ENCODE measurements at places on chromosomes 1 and 21.

GRCh38 chr1:10814976-10815857 lies 18.8 kb upstream of the CASZ1 start:
- no peak for DNase-seq

DNA sequence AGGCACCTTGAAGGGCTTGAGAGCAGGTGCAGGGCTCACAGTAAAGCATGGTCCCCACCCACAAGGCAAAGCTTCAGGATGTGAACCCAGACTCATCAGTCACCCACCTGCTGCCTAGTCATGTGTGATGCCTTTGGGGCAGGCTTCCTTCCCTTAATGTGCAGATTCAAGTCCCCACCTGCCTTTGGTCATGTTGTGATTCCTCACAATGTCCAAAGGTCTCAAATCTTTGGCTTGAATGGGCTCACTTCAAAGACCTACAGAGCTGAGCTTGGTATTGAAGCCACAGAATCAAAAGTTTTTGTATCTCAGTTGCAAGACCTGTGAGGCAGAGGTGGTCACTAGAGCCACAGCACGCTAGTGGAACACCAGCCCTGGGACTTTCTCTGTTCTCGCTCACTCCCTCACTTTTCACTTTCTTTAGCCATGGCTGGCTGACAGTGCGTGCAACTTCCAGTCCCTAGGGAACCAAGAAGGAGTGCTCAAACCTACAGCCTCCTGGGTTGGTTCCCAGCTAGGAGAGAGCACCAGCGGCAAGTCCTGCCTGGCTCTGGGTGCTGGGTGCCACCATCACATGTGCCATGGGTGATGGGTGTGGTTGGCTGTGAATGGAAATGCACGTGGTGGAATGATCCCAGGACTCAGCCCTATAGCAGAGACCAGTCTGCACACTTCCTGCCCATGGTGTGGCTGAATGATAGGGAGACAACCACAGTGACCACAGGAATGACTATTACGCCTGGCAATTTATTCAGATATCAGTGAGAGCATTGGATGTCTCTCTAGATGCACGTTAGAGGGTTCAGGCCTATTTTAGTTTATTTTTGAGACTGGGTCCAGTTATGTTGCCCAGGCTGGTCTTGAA lies 26.4 kb upstream of the CLIC6 start:
- DNase-seq = no peak

DNA sequence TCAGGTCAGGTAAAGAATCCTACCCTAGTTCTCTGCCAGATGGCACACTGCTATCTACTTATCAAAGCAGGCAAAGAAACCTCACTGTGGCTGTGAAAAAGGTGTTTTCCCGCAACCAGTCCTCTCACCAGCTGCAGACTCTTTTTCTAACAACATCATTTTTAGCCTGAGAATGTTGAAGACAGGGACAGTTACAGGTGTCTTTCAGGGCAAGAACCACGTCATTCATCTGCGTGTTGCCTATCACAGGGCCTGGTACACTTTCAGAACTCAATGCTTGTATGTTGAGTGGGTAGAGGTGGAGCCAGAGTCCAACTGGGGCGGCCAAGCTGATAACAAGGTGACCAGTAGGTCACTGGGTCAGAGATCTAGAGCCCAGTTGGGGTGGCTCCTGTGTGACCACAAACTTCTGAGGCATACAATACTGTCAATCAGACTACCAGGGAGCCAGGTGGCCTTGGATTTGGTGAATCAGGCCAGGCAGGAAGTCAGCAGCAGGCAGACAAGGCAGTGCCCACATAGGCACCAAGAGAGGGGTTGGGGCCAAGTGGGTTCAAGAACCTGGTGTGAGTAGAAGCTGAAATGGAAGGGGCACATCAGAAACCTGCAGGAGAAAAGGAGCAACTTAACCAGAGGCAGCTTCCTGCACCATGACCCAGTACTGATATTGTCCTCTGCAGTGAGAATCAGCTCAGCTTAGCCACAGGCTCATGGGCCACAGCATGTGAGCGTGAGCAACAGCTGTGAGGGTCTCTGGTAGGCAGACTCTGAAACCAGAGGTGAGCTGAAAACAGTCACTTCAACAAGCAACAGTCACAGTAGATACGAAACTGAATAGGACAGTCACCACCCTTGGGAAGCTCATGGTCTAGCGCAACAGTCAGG lies 123.6 kb downstream of the DTL start:
- DNase-seq = no peak

GRCh38 chr1:91578320-91579109 lies 77.9 kb downstream of the CDC7 start:
- no peak for DNase-seq

DNA sequence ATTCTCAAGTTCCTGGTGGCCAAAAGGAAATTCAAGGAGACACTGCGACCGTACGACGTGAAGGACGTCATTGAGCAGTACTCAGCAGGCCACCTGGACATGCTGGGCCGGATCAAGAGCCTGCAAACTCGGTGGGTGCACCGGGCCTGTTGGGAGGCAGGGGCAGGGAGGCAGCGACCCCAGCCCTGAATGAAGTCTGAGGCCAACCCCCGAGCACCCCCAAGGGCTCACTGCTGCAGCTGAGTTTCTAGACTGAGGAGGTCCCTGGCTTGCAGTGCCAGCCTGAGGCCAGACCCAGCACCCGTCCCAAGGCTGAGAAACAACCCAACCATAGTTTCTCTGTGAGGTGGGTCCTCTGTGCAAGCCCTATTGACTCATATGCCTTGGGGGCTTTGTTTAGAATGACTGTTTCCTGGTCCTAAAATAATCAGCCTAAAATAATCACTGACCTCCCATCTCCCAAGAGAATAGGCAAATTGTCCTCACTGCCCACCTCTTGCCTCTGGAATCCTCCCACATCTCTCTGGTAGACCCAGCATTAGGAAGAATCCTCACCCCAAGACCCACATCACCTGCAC lies 27.1 kb downstream of the CITED4 start:
- no peak for DNase-seq

- DNase-seq = no peak
Observed at GRCh38 chr1:16922466-16922865, 735 bp downstream of the CROCC start.
